ENCODE measurements at places on chromosomes 7 and 10.

GRCh38 chr10:120996456-120997034 is 145.4 kb downstream of the WDR11 start:
- no peak for DNase-seq

DNA sequence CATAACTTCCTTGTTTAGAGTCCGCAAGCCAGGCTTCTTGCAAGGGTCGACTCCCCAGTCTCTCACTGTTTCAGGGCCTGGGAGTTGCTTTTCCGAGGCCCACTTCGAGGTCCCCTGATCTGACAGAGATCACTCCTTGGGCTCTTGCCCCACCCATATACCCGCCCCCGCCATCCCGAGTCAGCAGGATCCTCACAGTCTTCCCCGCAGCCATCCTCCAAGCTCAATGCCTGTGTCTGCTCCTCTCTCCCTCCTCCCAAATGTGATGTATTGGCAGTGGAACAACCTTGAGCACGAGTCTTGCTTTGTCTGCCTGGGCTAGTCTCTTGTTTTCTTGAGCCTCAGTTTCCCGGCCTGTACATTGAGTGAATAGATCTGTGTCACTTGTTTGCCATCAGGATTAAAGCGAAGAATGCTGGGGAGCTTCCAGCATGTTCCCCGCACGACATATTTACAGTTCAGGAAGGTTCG is 2.4 kb upstream of the HMX2 start:
- no peak for DNase-seq

GRCh38 chr7:105389088-105389650 is 448 bp upstream of the SRPK2 start:
- peak; percentile 51 for DNase-seq

GRCh38 chr10:132438091-132439024 is 41.4 kb downstream of the PWWP2B start:
- no peak for DNase-seq

- DNase-seq = no peak
Observed at GRCh38 chr10:108990441-108990840, 932.9 kb downstream of the XPNPEP1 start.

GRCh38 chr7:158802535-158803366 is 26.6 kb downstream of the ESYT2 start:
- peak; percentile 63 for DNase-seq

GRCh38 chr7:40546616-40547501 is 412.1 kb downstream of the SUGCT start:
- DNase-seq = peak; percentile 73

GRCh38 chr7:41116337-41116736 is 586.6 kb downstream of the INHBA start:
- peak; percentile 38 for DNase-seq

- no peak for DNase-seq
Observed at GRCh38 chr10:7188456-7189050, 222.3 kb downstream of the SFMBT2 start.

DNA sequence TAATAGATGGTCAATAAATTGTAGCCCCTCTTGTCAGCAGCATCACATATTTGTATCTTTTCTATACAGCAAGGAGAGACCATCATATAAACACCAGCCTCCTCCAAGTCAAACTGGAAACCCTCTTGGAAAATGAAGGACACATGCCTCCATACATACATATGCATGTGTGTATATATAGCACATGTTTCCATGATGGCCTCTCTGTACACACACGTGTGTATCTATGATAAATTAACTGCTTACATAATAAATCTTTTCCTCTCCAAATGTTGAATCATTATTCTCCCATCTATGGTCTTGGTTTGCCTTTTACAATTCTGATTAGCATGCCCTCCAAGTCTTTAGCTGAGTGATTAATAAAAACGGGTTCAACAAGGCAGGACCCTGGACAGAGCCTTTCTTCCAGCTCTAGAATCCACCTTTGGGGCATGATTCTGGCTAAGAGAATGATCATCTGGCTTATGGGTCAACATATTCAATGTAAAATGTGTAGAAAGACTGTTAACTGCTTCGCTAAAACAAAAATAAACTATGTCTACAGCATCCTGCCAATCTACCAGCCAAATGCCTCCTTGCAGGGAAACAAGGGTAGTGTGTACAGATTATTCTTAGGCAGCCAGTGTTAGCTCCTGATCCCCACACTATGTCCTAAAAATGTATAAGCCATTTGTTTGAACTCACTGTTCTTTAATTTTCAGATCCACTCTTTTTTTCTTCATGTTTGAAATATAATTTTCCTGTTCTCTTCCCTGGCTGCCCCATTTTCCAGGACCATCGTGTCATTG is 70.0 kb downstream of the CRTAC1 start:
- DNase-seq = no peak

- peak; percentile 70 for DNase-seq
Observed at GRCh38 chr7:107103369-107103768, 58.9 kb downstream of the PRKAR2B start.

- DNase-seq = no peak
Observed at GRCh38 chr7:155352753-155353115, 55.1 kb downstream of the INSIG1 start.

GRCh38 chr10:120605410-120605809 is 148.4 kb downstream of the PLPP4 start:
- DNase-seq = no peak

- DNase-seq = no peak
Observed at GRCh38 chr10:124329941-124330340, 88.8 kb downstream of the OAT start.

DNA sequence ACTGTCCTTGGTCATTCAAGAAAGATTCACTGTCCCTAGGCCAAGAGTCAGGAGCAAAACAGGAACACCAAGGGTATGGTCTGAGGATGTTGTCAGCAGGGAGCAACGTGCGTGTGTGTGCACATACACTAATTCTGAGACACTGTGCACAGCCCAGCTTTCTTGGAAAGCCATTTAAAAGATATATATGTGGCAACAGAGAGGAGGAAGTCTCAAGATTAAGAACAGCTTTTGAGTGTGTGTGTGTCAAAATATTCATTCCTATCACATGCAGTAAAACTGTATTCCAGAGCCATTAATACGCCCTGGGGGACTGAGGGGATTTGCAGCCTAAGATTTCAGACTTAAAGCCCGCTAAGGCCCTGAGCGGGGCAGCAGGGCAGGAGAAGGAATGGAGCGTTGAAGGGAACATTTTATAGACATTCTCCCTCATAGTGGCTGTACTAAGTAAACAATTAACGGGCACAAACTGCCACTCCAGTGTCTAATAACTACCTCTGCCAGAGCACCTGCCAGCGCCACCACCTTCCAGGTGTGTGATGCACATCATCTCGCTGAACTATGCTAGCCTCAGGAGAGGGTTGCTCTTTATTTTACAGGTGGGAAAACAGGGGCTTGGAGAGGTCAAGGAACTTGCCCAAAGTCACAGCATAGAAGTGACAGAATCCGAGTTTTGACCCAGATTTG is 2.0 kb downstream of the NOD1 start:
- DNase-seq = no peak

DNA sequence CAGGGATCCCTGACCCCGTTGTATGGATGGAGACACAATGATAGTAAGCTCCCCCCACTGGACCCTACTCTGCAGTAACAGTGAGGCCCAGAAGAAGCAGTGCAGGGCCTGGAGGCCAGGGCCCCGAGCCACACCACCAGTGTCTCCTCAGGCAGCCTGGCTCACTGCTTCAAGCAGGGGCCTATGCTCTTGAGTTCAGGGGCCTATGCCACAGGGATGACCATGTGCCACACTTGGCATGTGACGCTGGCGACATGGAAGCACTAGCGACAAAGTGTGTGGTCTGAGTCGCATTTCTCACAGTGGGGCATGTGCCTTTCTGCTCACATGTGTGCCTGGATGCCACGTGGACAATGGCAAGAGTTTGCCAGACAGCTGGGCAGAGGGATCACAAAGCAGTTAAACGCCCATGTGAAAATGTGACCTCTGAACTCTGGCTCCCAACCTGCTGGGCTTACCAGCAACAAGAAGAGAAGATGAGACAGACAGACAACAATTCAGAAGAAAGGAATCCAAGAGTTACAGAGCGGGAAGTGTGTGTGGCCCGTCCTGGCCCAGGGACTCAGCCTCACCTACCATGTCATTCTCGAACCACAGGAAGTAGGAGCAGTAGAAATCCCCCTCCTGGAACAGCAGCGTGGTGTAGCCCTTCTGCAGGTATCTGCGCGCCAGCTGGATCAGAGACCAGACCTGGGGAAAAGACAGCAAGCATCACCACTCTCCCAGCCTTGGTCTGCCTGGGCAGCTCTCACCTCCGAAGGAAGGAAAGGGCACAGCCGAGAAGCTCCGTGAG is 4.7 kb upstream of the PYROXD2 start:
- no peak for DNase-seq

- DNase-seq = peak; percentile 70
Observed at GRCh38 chr10:117431160-117431559, 55.9 kb upstream of the PDZD8 start.

DNA sequence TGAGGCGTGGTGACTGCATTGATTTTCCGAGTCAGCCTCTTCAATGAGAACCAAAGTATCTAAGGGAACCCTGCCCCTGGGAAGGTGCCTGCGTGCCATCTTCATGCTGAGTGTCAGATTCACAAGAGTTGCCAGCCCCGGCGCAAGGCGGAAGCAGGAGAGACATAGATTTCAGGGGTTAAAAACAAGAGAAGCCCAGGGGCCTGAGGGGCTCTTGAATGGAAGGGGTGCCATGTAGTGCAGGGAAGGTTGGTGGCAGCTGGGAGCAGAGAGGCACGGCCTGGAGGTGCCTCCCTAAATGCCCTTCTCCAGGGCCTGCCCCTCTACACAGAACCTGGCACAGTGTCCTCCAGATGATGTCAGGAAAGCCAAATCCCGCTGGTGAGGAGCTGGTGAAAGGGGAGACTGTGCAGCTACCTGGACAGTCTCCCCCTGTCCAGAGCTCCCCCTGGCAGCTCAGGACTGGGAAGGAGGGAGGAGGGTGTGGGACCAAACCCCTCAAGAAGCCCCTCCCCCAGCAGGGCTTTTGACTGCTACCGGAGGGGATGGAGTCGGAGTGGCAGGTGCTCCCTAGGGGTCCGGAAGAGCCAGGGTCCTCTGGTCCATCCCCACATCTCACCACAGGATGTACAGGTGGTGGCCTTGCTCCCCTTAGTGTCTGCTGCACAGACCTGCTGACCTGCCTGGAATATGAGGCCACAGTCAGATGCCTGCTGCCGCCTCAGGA is 137.9 kb downstream of the TCERG1L start:
- no peak for DNase-seq

DNA sequence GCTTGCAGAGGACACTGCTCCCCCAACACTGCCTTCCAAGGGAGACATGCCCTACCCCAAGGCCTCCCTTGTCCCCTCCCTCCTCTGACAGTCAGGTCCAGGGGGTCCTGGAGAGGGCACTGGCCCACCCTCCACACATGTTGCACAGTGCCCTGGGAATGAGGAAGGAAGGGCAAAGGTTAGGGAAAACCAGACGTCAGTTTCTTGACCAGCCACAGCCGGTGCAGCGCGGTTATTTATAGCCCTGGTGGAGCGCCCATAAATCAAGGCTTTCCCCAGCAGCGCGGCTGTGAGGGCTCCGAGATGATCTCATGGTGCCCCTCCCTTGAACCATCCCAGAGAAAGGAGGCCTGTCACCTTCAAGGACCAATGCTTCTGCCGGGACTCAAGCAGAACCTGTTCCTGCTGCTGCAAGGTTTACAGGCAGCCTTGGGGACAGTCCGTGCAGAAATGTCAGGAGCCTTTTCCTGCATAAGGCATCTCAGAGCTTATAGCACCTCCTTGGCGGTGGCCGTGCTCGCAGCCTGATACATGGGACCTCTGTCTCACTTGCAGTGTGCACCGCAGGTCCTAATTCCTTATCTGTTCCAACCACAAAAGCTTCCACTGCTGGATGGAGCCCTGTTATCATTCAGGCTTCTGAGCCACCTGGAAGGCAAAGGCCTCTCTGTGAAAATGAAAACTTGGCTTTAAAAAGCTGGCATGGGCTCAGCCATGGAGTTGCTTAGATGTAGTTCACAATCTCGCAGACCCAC is 127.3 kb downstream of the LHPP start:
- peak; percentile 24 for DNase-seq

DNA sequence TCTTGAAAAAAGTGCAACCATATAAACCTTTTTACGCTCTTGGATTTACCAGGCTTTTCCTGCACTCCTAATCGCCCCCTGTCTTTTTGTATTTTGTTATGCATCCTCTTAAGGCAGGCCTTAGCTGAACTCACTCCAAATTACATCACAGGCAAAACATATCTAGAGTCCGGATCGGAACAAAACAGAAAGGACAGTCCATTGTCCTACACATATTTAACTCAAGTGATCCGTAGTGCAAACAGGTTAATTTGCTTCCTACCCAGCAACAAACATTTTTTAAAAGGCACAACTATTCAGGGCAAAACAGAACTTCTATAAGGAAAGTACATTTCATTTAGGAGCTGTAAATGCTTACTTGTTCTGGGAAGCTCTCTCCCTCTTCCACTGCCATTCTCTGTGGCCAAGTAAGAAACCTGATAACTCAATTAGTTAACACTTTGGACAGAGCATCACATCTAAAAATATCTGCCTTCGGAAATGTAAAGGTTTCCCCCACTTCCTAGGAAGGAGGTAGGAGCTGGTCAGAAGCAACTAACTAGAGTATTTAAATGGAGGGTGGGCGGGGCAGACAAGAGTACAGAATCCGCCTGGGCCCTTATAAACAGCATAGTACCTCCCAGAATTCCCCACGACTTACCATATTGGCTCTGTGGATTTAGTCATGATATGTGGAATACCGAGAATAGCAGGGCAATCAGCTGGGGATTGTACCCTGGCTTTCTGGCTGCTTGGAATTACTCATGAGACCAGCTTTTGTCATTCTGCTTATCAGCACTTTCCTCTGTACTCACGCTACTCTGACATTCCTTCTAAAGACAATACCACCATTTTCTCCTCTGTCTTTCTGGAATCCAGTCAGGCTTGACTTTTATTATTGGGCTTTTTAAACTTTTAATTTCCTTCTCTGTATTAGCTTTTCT is 89.5 kb downstream of the ANK3 start:
- DNase-seq = no peak

- no peak for DNase-seq
Observed at GRCh38 chr10:48913674-48914073, 26.0 kb downstream of the LRRC18 start.

- DNase-seq = peak; percentile 77
Observed at GRCh38 chr7:98294798-98295382, 13.4 kb downstream of the BRI3 start.

DNA sequence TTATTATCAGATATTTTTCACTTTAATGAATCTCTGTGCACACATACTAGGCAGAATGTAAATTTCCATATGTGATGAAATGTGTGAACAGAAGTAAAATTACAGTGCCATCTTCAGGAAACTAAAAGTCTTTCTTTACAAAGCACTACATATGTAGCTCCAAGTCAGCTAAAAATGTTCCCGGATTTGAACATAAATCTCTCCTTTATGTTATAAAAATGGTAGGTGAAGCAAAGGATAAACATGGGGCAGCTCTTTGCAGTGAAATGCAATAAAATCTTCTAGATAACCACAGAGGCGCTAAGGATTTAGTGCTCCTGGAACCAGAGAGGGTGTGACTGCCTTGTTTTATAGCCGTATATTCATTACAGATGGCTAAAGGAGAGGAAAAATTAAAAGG is 104.9 kb upstream of the C7orf33 start:
- DNase-seq = peak; percentile 25
